Gastrocnemius medialis (tissue), 4 donors: ENCODE measurements at places on chromosomes 11 and 22.
A peak's percentile ranks its signal among the peaks of the same experiment; 100 is the strongest.

GRCh38 chr11:76863196-76863777 is 2.6 kb downstream of the ACER3 start:
- peak; percentile 25 for DNase-seq

- no peak for DNase-seq
Measured at GRCh38 chr22:17875156-17875555, 100.9 kb upstream of the BID start.

GRCh38 chr11:103703437-103703836 is 333.0 kb upstream of the DDI1 start:
- no peak for DNase-seq

GRCh38 chr11:125072218-125072960 is 9.3 kb downstream of the SLC37A2 start:
- DNase-seq, result peak; percentile 27

DNA sequence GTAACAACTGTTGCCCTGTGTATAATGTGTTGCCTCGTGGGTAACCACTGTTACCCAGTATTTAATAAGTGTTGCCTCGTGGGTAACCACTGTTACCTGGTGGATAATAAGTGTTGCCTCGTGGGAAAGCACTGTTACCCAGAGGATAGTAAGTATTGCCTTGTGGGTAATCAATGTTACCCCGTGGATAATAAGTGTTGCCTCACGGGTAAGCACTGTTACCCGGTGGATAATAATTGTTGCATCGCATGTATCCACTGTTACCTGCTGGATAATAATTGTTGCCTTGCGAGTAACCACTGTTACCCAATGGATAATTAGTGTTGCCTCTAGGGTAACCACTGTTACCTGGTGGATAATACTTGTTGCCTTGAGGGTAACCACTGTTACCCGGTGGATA is 17.1 kb upstream of the NXPE4 start:
- no peak for DNase-seq

DNA sequence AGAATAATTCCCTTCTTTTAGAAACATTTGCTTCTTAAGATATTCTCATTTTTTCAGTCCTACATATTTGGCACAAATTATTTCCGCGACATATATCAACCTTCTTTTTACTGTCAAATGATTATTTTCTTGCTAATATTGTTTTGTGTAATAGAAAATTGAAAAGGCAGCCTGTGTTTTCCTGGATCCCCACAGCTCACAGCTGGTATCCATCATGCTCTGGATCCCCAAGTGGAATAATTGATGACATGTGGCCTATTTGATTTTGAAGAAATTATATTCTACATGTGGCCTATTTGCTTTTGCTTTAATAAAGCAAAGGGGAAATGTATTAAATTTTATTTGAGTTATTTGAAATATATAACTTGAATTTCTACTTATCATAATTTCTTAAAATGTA is 199.4 kb upstream of the LUZP2 start:
- DNase-seq, result no peak

- DNase-seq, result no peak
Measured at GRCh38 chr11:111532365-111532709, 8.2 kb upstream of the LAYN start.

GRCh38 chr11:102771351-102771750 is 9.1 kb downstream of the MMP10 start:
- DNase-seq, result no peak

DNA sequence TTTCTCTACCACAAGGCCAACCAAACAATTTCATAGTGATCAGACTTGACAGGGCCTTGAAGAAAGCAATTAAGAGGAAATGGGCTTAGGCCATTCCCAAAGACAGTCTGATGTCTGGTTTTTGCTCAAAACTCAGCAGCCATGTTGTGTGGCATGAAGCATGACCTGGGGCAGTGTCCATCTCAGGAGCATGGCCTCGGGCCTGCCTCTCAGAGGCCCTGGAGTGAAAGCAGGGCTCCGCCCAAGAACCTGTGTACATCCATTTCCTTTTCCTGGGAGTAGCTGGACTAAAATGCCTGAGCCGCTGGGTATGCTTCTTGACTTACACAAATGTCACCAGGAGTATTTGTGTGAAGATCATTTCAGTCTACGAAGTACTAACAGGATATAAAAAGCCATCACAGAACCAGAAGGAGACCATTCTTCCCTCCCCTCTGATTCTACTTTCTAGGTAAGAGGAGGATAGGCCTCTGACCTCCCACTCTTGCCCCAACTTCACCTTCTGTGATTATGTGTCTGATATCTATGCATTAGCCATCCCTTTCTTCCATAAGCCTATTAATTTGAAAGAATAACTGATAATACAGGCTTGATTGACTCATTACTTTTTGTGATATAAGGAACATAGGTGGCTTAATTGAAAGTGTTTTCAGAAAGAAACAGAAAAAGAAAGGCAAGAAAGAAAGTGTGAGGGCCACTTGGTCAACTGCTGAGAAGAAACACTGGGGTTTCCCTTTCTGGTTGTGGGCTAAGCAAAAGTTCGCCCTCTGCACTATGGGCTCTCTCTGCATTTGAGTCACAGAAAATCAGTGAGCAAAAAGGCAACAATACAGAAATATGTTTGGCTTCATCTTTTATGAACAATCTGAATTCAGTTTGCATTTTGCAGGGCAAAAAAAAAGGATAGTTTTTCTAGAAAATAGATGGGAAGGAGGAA is 188.6 kb upstream of the MTMR2 start:
- no peak for DNase-seq

- DNase-seq, result no peak
Measured at GRCh38 chr11:17413414-17414316, 25.2 kb upstream of the KCNJ11 start.

DNA sequence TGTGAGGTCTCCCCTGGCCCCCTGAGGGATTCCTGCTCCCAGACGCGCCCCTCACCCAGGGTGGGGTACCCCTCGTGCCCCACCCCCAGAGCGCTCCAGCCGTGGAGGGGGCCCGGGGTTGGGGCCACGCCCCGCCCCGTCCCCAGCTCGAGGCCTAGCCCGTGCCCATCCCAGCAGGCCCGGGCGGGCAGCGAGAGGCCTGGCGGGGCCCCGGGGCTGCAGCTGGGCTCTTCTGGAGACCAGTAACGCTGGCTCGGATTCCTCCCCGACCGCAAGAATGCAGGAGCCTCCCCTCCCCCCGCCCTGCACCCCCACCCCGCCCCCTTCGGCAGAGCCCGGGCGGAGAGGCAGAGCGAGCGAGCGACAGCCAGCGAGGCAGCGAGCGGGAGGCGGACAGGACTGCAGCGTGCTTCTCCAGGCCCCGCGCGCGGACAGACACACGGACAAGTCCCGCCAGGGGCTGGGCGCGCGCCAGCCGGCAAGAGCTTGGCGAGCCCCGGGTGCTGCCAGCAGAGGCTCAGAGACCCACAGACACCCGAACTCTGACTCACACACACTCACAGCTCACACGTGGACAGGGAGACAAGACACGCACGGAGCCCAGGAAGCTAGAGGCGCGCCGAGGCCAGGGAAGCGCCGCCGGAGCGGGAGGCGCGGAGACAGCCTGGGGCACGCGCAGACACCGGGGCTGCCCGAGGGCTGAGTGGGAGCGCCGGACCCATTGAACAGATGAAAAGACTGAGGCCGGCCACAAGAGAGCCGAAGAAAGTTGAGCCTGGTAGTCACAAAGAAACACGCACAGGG is 15.2 kb downstream of the BCL9L start:
- DNase-seq, result peak; percentile 72

DNA sequence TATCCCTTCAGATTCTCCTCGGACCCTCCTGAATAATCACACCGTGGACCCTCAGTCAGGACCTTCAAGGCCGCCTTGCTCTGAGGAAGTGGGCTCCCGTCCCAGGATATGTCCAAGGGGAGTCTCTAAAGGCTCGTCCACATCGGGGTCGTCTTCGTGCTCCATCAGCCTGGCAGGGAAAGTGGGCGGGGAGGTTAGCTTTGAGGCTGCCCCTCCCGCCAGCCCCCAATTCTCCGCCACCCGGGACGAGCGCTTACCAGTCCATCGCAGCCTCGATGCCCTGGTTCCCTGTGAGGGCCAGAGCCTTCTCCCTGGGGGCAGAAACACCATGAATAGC is 472 bp downstream of the UBXN1 start:
- DNase-seq, result no peak

DNA sequence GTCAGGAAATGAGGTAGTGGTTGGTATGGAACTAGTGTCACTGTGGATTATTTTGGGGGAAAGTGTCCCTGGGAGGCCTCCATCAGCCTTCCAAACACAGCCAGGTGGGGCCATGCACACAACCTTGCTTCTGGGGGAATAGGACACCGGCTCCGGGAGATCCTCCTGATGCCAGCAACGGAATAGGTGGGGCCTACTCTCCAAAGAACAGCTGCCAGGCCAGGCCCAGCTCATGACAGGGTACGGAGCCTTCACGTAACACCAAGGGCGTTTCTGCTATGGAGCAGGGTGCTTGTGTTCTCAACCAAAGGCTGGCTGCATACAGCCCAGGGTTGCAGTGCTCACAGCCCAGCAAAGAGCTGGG is 30.6 kb upstream of the LINC01488 start:
- no peak for DNase-seq

- no peak for DNase-seq
Measured at GRCh38 chr11:117946156-117946841, 17.1 kb upstream of the TMPRSS13 start.

DNA sequence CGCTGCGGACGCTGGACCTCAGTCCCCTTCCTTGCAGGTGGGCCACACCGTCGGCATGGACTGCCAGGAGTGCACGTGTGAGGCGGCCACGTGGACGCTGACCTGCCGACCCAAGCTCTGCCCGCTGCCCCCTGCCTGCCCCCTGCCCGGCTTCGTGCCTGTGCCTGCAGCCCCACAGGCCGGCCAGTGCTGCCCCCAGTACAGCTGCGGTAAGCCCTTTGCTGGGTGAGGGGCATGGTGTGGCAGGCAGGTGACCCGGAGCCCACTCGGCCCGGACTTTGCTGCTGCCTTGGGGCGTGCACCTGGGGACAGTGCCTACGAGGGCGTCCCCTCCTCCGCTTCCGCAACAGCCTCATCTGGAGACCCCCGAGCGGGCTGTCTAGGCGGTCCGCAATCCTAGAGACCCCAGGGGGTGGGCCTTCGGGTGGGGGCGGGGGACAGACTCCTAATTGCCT is 25.4 kb upstream of the MUC5B start:
- DNase-seq, result peak; percentile 7

- no peak for DNase-seq
Measured at GRCh38 chr11:1226986-1227550, 4.2 kb downstream of the MUC5B start.

DNA sequence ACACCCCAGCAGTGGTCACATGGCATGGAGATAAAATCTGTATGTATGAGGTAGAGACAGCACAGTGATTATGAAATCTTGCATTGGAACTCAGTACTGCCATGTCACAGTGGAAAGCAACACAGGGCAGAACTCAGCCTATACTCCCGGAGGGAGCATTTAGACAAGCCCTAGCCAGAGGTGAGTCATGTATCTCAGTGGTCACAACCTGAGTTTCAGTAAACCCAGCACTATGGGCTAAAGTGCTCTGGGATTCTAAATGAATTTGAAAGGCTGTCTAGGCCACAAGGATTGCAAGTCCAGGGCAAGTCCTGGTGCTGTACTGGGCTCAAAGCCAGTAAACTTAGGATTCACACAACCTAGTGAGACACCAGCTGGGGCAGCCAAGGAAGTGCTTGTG is 1717.1 kb upstream of the RAG2 start:
- DNase-seq, result no peak

DNA sequence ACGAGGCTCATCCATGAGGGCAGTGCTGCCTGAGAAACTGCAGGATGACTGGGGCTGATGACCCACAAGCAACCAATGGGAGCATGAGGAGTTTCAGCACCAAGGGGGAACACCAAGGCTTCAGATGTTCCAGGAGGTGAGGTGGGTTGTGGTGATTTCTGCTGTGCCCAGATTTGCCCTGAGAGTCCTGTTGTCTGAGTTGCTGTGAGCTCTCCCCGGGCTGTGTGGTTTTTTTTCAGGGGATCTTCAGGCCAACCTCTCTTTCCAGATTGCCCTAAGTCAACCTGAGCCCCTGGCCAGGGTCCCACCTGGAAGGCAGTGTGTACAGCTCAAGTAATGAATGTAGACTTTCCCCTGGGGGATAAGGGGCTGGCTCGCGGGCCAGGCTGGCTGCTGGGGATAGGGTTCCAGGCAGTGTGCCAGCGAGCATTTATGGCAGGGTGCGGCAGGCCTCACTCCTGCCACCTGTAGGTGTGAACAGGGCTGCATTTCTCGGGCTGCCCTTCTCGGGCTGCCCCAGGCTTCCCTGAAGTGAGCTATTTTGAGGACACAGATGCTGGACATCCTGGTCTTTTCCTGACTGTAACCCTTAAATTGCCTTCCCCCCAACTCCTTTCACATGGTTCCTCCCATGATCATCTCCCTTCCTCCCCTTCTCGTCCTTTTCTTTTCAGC is 9.8 kb downstream of the SLC22A6 start:
- DNase-seq, result no peak

DNA sequence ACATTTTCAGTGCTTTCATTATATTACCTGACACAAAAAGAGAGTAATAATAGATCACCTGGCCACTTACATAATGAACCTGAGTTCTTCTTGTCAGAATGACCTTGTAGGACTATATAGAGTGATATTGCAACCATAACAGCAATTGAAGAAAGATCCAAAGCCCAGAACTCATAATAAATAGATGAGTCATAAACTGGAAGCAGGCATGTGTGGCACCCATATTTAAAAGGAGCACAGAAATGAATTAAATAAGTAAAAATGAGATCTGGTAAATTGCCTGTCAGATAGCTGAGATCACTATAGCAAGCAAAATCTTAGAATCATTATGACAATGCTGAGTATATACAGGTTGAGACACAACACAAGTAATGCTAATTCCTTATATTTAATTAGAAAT is 331.8 kb downstream of the AASDHPPT start:
- no peak for DNase-seq

- DNase-seq, result no peak
Measured at GRCh38 chr11:122597511-122597910, 58.0 kb upstream of the UBASH3B start.

- peak; percentile 34 for DNase-seq
Measured at GRCh38 chr11:30488304-30488998, 97.7 kb downstream of the MPPED2 start.

- DNase-seq, result no peak
Measured at GRCh38 chr22:31637447-31637890, 24.5 kb downstream of the PISD start.

DNA sequence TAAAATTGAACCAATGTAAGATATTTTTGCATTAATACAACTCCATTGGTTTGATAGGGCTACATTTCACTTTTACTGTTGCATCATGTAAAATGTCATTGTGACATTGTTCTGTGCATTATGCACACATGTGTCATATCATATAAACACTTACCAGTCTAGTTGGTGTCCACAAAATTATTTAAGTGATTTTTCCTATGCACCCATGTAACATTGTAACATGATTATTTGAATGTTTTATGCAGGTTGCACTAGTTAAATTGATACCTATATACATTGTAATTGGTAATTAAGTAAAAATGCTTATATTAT is 9.6 kb upstream of the BIRC3 start:
- no peak for DNase-seq

- no peak for DNase-seq
Measured at GRCh38 chr11:26719998-26720397, 1.9 kb downstream of the SLC5A12 start.
